ENCODE measurements at places on chromosomes 5 and 9. TPM values are rescaled to one million over a fixed set of nuclear protein-coding genes. Genes with fewer than 3 reads are reported as not detected.

DNA sequence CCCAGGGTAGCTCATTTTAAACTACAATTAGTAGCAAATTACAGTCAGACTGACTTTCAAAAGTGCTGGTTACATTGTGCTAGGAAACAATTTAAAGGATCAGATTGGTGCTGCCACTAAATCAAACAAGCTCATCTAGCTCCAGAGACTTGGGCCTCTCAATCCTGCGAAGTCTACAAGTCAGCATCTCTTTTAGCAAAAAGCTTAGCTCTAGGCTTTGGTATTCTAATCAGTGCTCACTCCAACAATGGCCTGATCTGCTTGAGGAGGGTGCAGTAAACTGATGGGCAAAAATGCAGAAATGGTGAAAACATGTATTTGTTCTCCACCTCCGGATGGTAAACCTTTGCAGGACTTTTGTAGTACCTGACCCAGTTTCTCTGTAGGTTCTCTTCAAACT, 47.0 kb upstream of the SEMA6A start:
- DNase-seq: no peak

Gene INSL6
- not detected for total RNA-seq

Gene CNTFR
- 0.17 TPM for total RNA-seq

- no peak for DNase-seq
Measured at GRCh38 chr5:6786786-6787495, 73.7 kb downstream of the TENT4A start.

- no peak for DNase-seq
Measured at GRCh38 chr5:87807783-87808182, 395.1 kb upstream of the CCNH start.

DNA sequence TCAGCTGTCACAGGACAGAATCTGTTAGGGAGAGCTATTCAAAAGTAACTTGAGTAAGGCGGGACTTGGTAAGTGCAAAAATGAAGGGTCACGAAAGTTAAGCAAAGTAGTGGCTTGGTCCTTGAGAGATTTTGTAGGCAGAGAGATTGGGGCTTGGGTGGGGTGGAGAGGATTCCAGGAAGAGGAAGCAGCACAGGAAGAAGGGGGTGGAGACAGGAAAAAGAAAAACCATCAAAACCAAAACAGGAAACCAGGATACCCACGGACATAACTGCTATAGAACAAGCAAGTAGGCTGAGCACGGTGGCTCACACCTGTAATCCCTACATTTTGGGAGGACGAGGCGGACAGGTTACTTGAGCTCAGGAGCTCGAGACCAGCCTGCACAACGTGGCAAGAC, 3.7 kb downstream of the ROPN1L start:
- DNase-seq: no peak

Gene SLC22A4
- 4.3 TPM for total RNA-seq

Gene TOR1A
- 47.6 TPM for total RNA-seq

DNA sequence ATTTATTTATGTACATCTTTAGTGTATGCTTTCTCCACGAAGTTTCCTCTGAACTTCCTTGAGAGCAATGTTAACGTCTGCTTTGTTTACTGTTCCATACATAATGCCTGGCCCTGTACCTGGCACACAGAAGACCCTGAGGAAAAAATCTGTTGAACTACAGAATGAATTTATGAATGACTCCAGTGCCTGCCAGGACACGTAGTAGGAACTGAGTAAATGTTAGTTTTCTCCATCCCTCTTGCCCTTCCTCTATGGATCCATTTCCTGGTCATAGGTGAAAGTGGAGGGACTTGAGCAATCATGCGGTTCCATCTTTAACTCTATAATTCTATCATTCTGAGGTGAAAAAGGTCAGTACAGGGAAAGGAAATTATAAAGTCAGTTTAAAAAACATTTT, 117.7 kb downstream of the MAPKAP1 start:
- no peak for DNase-seq

GRCh38 chr5:909086-909485, 16.4 kb downstream of the TRIP13 start:
- no peak for DNase-seq

DNA sequence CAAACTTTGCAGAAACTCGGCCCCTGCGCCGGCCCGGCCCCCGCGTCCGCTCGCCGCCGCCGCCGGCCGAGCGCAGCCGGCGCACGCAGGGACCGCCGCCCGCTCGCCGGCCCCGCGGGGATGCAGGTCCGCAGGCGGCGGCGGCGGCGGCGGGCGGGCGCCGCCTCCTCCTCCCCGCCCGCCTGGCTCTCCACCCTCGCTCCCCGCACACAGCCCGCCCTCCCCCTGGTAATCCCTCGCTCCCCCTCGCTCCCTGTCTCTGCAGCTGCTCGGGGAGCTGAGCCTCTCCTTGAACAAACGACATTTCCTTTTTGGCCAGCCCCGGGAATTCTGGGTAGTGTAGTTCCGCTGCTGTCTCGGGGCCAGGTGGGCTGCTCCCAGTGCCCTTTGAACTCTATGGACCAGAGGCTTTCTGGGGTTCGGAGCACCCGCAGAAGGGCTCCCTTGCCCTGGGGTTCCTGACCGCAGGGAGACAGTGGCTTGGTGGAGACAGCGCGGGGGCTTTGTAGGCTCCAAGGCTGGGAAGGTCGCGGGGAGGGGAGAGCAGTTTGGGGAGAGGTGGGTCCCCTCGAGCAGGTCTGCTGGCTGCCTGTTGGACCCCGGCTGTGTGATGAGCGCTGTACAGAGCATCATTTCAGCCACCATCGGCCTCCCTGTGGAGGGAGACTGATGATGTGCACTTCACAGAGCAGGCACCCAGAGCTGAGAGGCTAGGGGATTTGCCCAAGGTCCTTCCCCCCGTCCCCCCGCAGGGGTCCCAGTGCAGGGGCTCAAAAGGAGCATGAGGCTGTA, 1.8 kb upstream of the FAM78A start:
- DNase-seq: peak; percentile 66

Gene CAMK2A
- total RNA-seq: not detected

DNA sequence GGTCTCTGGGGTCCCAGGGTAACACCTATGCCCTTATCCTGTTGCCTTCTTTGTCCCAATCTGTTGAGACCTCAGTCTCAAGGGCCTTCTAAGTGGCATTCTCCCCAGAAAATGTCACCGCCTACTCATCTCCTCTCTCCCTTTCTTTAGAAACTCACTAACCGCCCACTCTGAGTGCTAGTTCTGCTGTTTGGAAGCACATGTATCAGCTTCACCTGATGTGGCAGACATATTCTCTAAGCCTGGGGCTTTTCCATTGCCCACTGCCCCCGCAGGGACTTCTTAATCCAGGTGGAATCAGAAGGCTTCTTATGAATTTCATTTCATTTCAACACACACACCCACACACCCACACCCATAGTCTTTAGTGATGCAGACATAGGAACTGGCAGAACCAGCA, 165.1 kb downstream of the ASTN2 start:
- no peak for DNase-seq

- no peak for DNase-seq
Measured at GRCh38 chr5:116528519-116529234, 45.9 kb downstream of the SEMA6A start.

GRCh38 chr5:168950241-168950951, 350.5 kb downstream of the SLIT3 start:
- DNase-seq: no peak

Gene NEURL1B
- total RNA-seq: 2.3 TPM

- DNase-seq: no peak
Measured at GRCh38 chr9:113306566-113306965, 3.4 kb upstream of the RNF183 start.

GRCh38 chr5:53879708-53880323, 319.4 kb downstream of the NDUFS4 start:
- no peak for DNase-seq

Gene RAI14
- total RNA-seq: 13.1 TPM

- no peak for DNase-seq
Measured at GRCh38 chr5:1833264-1834021, 32.2 kb downstream of the NDUFS6 start.

- no peak for DNase-seq
Measured at GRCh38 chr5:39231705-39232525, 12.6 kb upstream of the FYB1 start.
